Lower lobe of right lung (tissue), 2 donors: ENCODE measurements at places on chromosomes 5 and 9. TPM values are rescaled to one million over a fixed set of nuclear protein-coding genes. Genes with fewer than 3 reads are reported as not detected.

Gene PCDHB5
- total RNA-seq = 1.8 TPM

Gene AJM1
- 3.5 TPM for total RNA-seq

- DNase-seq = no peak
- H3K27me3 ChIP-seq = no peaks in the 10 kb centered on the region
- peaks cover 6% of the 10 kb centered on the region for H3K36me3 ChIP-seq
- peaks cover 16% of the 10 kb centered on the region for H3K4me1 ChIP-seq
- no peak overlapping the region for H3K4me3 ChIP-seq
- no peak overlapping the region for H3K27ac ChIP-seq
Observed at GRCh38 chr5:150068071-150068470, 18.3 kb downstream of the CSF1R start.

DNA sequence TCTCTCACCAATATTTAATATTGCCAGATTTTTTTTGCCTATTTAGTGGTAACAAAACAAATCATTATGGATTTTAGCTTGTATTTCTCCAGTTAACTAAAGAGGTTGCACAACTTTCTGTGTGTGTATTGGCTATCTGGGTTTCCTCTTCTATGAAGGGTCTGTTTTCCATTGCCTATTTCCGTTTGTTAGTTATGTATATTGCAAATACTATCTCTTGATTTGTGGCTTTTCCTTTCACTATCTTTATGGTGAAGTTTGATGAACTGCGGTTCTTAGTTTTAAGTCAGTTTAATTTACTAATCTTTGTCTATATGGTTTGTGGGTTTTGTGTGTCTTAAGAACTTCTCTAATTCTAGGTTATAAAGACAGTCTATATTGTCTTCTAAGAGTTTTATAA is 136.3 kb downstream of the CEP120 start:
- no peak for DNase-seq
- no peaks in the 10 kb centered on the region for H3K36me3 ChIP-seq
- peaks cover 3% of the 10 kb centered on the region for H3K27me3 ChIP-seq
- H3K4me3 ChIP-seq = no peak overlapping the region
- no peak overlapping the region for H3K27ac ChIP-seq

DNA sequence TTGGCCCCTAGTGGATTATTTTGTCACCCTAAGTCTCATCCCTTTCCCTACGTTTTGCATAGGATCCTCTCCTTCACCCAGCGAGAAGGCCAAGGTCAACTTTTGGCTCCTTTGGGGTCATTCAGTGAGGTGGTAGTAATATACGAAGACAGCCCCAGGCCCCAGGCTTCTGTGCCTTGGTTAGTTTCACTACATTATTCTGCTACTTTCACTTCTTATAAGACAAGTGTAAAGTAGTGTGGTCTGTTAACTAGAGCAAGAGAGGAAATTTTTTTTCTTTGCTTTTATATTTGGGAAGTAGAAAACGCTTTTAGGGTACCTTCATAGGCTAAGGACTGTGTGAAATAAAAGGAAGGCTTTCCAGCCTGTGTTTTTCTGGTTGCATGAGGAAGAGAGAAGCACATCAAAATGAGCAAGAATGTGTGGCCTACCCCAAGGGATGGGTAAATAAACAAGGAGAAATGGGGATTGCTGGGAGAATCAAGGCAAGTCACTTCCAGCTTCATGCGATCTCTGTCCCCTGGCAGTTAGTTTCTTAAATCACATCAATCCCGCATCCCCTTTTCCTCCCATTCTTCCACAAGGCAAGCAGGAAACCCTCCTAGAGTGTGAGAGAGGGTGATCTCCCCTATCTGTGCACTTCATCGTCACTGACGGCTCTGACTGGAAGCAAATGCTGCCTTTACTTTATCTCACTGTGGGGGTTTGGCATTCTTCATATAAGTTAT is 677.0 kb upstream of the WWC1 start:
- H3K4me3 ChIP-seq = no peak overlapping the region
- no peaks in the 10 kb centered on the region for H3K36me3 ChIP-seq
- DNase-seq = no peak
- H3K4me1 ChIP-seq = no peaks in the 10 kb centered on the region
- H3K27ac ChIP-seq = no peak overlapping the region
